ENCODE measurements at places on chromosomes 1 and 21.

- no peak for DNase-seq
Observed at GRCh38 chr1:64536836-64537490, 67.0 kb downstream of the CACHD1 start.

GRCh38 chr1:43719063-43719462, 11.7 kb downstream of the ST3GAL3 start:
- no peak for DNase-seq

- no peak for DNase-seq
Observed at GRCh38 chr1:201307760-201308499, 24.6 kb downstream of the PKP1 start.

DNA sequence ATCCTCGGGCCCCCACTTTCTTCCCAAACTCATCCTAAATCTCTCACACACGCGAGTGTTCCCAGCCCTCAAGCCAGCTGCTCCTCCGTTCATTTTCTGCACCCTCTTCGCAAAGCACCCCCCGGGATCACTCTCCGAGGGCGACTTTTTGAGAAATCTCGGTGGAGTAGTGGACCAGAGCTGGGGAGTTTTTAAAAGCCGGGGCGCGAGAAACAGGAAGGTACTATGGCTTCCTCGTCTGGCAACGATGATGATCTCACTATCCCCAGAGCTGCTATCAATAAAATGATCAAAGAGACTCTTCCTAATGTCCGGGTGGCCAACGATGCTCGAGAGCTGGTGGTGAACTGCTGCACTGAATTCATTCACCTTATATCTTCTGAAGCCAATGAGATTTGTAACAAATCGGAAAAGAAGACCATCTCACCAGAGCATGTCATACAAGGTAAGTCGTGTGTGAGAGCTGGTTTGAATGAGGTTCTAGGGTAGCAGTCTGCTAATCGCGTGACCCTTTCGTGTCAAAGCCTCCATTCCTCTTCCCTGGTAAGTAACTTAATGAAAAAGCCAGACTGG, 800 bp downstream of the DR1 start:
- no peak for DNase-seq

GRCh38 chr1:179043266-179043665, 17.6 kb downstream of the FAM20B start:
- no peak for DNase-seq

GRCh38 chr1:158930504-158930903, 848 bp upstream of the PYHIN1 start:
- DNase-seq: no peak

GRCh38 chr1:203593723-203594122, 32.9 kb upstream of the ATP2B4 start:
- no peak for DNase-seq

DNA sequence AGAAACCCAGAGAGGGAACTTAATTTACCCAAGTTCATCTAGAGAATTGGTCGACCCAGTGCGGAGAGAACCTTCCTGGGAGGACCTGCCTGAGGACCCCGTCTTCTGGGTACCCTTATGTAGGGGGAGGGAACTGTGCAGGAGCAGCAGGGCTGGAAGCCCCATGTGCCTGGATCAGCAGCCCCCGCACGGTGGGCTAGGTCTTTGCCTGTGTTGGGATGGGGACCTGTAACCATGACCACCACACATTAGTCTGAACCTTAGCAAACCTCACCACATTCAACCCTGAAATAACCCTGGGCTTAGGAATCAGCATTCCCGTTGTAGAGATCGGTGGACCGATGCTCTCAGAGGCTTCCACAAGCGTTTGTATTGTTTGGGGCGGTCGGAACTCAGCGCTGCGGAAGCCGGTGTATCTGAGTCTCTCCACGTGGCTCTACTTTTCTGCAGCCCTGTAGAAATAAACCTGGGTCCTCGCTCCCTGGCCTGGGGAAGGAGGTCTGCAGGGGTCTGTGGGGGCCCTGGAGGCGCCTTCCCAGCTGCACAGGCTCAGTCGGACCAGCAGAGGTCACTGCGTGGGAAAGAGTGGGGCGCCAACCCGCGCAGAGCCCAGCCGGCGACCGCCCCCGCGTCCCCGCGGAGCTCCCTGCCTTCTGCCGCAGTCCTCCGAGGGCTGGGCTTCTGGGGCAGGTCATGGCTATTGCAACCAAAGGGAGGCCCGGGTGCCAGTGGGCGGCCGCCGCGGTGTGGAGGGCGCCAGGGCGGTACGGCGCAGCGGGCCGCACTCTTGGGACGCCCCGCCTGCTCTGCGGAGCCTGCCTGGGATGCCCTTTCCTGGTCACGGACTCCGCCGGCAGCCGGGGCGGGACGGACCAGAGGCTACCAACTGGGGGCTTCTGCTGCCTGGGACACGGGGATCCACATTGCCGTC, 36.2 kb upstream of the KCNA10 start:
- no peak for DNase-seq

GRCh38 chr1:233513431-233513830, 100.5 kb upstream of the KCNK1 start:
- DNase-seq: no peak

DNA sequence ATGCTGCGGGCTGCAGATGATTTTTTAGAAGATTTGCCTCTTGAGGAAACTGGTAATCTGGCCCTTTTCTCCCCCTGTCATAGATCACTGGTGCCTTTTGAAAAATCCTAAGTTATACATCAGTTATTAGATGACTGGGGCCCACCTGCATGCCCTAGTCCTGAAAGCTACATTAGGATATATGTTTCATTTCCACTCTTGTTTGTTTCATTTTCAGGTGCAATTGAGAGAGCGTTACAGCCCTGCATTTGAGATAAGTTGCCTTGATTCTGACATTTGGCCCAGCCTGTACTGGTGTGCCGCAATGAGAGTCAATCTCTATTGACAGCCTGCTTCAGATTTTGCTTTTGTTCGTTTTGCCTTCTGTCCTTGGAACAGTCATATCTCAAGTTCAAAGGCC, 8.1 kb upstream of the IFI44 start:
- DNase-seq: no peak

- DNase-seq: no peak
Observed at GRCh38 chr21:25912402-25912746, 177.6 kb downstream of the GABPA start.

- peak; percentile 40 for DNase-seq
Observed at GRCh38 chr21:37658817-37659458, 257.3 kb downstream of the KCNJ6 start.

DNA sequence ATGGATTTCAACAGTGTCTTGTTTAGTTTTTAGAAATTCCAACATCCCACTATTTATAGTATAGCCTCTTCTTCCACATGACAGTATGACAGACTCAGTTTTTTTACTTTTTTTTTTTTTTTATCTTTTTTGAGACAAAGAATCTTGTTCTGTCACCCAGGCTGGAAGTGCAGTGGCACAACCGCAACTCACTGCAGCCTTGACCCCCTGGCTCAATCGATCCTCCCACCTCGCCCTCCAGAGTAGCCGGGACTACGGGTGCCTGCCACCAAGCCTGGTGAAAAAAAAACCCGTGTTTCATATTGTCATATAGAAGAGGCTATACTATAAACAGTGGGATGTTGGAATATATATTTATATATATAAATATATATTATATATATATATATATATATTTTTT, 1.2 kb upstream of the DR1 start:
- no peak for DNase-seq

- DNase-seq: no peak
Observed at GRCh38 chr1:224534731-224535130, 81.4 kb upstream of the CNIH3 start.

GRCh38 chr1:22282364-22282995, 139.6 kb upstream of the WNT4 start:
- no peak for DNase-seq

- DNase-seq: peak; percentile 97
Observed at GRCh38 chr1:183942933-183943693, 94.4 kb downstream of the COLGALT2 start.

DNA sequence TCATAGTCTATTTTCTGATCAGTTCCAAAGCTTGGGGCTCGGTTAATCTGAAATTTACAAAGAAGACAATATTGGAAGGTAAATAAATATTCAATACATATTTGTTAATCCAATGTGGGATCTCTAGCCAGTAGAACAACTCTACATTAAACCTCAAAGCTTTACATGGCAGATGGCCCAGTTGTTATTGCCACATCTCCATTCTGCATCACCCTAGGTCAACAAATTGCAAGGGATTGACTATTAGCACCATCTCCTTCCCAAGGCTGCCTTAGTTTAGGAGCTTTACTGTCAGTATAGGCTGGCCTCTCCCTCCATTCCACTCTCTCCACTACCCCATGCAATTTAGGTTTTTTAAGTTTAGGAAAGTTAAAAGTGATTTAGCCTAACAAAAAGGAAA, 69.7 kb downstream of the TTLL7 start:
- no peak for DNase-seq

- DNase-seq: no peak
Observed at GRCh38 chr1:66637146-66637545, 103.2 kb downstream of the SGIP1 start.

DNA sequence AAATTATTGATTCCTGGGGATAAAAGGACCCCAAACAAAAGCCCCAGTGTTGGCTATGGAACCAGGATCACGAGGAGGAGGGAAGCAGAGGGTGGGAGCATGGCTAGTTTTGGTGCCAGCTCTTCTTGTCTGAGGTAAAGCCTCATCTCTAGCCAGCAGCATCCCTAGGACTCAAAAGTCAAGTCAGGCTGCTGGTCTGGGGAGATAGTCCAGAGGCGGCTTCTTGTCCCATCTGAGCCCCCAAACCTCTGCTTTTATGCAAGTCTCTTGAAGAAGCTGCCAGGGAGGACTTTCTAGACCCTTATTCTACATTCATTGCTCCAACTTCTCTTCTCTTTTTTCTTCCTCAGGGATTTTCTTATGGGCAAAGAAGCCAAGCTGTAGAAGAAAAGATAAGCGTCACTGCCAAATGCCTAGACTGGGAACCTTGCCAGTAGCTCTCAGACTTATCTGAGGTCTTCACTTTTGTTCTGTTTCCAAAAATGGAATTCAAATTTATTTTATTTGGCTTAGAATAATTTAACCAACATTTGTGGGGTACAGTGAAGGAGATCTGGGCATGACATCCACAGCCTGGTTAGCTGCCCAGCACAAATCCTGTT, 6.9 kb upstream of the ANKRD35 start:
- DNase-seq: no peak

- no peak for DNase-seq
Observed at GRCh38 chr1:182845379-182845778, 6.2 kb downstream of the DHX9 start.

DNA sequence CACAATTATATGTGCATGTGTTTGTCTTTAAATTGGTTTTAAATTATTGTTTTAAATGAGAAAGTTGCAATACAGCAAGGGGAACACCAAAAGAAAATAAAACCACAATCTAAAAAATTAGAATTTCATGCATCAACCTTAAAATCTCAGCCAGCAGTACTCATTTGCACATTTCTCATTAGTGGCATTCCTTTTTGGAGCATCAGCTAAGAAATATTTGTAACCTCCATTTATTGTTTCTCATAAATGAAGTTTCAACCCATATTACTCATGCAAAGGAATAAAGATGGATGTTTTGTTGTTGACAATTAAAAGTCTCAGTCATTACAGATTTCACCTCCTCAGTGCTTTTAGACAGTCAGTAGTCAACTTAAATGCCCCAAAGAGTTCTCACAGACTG, 160.1 kb downstream of the TBX15 start:
- DNase-seq: no peak

DNA sequence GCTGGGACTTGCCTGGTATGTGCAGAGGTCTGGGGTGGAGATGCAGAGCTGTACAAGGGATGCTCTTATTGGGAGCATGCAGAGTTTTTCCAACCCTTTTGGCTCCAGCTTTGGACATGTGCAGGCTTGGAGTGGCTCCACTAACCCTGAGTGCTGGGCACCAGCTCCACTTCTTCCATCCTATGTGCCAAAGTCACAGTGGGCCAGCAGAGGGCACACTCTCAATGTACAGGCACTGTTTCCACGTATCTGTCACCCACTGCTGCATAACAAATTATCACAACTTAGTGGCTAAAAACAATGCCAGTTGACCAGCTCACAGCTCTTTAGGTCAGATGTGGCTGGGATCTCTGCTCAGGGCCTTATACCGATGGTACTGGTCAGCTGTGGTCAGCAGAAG, 631.8 kb downstream of the AJAP1 start:
- no peak for DNase-seq

DNA sequence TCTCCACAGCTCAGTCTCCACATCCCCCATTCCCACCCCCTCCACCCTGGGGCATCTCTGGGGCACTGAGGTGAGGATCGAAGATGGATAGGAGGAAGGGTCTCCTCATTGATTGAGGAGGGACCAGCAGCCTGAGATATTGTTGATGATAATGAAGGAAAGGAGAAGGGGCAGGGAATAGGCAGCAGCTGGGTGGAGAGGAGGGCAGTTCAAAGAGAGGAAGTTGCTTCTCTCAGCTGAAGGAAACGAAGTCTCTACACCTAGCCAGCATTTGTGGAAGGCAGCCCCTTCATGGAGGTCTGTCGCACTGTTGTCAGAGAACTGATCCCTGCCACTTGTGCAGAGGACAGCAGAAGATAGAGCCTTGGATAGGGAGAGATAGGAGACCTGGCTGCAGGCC, 5.7 kb downstream of the KNCN start:
- DNase-seq: no peak

DNA sequence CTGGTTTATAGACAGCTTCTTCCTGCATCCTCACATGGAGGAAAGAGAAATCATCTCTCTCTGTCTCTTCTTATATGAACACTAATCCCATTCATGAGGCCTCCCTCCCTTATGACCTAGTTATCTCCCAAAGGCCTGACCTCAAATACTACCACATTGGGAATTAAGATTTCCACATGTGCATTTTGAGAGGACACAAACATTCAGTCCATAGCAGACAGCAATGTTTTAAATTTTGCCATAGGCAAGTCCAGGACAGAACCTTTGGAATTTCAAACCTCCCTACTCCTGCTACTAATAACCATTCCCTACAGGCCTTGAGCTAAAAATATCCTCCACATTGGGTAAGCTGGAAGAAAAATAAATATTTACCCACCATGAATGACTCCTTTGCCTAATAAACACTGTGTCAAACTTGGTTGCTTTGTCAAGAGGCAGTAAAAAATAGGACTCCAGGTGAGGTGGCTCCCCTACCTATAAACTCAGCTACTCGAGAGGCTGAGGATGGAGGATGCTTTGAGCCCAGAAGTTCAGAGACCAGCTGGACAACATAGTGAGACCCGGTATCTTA, 113.7 kb downstream of the ZNF281 start:
- DNase-seq: no peak

- no peak for DNase-seq
Observed at GRCh38 chr1:168333562-168334276, 53.0 kb downstream of the TBX19 start.

DNA sequence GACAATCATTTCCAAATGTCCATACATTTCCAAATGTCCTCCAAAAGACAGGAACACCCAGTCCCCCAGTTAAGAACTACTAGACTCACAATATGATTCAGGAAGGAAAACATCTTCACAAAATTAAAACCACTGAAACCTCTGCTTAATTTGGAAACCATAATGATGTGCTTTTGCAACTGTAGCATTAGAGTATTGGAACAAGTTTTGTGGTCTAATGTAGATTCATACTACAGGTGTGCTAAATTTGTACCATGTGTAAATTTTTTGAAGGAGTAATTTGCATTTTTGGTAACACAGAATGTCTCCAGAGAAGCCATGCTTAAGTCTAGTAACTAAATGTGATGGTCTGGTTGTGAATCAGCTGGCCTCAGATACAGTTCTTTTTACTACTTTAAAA, 129.6 kb downstream of the DPYD start:
- no peak for DNase-seq

GRCh38 chr1:192529811-192530210, 45.8 kb upstream of the RGS1 start:
- no peak for DNase-seq

- no peak for DNase-seq
Observed at GRCh38 chr1:10800778-10801177, 4.3 kb upstream of the CASZ1 start.

Measured in non-pigmented ciliary epithelial cell (primary cell).